ENCODE measurements at places on chromosomes 6 and 20.
A peak's percentile ranks its signal among the peaks of the same experiment; 100 is the strongest.

DNA sequence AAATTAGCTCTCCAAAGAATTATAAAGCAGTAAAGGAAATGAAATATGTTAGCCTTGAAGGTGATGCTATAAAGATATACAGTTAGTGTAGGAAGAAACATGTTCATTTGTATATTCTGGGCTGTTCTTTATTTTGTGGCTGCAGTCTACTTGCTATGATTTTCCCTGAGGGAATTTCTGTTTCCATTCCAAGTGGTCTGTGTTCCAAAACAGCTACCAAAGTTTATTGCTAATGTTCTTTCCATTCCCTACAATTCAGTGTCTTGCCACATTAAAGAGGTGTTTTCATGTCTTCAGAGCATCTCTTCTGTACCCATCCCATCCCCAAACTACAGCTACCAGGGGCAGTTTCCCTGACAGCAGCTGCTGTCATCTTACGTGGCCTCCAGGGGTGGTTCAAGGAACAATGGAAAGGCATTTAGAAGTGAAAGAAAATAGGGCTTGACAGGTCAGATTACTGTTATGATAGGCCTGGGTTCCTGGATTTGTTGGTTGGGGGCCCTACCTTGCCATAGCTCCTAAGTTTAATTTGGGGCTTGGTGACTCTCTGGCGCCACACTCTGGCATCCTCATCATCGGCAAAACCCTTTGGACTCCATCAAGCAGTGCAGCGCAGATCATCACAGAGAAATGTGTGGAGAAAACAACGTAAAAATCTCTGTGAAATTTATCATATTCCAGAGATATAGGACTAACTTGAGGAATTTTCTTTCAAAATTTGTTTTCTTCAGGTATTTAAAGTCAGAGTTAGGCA lies 33.8 kb upstream of the AIG1 start:
- DNase-seq = peak; percentile 34

DNA sequence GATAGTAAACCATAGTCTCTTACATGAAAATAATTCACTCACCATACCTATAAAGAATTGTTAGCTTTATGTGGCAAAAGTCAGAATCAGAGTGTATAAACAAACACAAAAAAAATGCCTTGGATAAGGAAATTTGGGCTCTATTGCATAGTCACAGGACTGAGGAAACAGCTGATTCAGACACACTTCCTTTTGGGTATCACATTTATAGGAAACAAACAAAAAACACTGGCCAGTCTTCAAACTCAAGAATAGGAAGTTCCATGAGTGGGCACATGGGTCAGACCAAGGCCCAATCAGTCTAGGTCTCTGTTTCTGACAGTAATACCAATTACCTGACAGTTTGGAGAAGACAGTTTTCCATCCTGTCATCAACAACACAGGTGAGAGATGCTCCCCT lies 8.0 kb downstream of the SLC18B1 start:
- DNase-seq = no peak

DNA sequence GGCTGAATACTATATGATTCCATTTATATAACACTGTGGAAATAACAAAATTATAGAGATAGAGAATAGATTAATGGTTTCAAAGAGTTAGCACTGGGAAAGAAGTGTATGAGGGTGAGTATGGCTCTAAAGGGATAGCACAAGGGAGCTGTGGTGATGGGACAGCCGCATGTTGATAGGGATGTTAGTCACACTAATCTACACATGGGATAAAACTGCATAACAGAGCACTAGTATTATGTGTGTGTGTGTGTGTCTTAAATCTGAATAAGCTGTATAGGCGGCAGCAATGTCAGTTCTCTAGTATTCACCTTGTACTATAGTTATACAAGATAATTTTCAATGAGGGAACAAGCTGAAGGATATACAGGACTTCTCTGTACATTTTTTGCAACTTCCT lies 5.8 kb downstream of the CGA start:
- no peak for DNase-seq

- no peak for DNase-seq
These were observed 4.6 kb upstream of the REV3L start for GRCh38 chr6:111487661-111488060.

DNA sequence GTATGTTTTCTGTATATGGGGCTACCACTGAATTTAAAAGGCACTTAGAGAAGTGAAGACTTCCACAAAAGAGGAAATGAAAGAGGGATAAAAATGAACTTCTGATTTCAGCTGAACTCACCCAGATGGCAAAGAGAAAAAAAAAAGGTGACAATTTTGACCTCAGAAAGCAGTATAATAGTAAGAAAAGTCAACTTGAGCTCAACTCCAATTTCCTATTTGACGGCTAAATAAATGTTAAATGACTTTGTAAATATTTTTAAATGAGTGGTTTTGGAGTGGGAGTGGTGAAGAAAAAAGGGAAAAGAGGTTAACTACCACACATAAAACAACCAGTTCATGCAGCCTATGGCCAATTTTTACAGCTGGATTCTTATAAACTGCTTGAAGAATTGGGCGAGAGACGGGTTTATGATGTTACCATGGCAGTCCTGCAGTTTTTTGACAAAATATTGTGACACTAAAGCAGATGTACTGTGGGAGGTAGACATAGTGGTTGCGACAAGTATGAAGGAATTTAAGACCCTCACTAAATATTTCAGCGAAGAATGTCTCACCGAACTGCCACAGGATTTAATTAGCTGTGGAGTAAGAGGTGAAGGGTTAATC lies 49.8 kb upstream of the ADTRP start:
- no peak for DNase-seq

DNA sequence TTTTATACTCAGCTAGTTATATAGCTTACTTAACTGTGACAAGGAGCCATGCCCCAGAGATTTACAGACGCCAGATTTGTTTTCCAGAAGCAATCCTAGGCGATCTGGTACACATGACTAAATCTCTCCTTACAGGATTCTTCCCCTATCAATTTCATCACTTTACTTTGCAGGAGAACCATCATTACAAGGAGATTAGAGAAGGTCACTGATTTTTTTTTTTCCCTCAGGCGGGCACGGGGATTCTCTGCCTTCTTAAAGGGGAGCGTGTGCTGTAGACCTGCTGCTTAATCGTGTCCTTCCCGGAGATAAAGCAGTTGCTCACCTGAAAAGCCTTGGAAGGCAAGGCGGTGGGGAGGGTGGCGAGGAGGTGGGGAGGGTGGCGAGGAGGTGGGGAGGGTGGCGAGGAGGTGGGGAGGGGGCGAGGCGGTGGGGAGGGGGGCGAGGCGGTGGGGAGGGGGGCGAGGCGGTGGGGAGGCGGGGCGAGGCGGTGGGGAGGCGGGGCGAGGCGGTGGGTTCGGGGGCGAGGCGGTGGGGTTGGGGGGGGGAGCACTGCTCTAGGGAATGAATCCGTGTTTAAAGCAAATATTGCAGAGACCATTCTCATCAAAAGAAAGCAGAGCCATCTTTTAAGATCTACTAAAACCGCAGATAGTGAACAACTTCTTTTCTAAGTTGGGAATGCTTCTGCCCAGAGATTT lies 14.3 kb upstream of the MRAP2 start:
- DNase-seq = no peak

DNA sequence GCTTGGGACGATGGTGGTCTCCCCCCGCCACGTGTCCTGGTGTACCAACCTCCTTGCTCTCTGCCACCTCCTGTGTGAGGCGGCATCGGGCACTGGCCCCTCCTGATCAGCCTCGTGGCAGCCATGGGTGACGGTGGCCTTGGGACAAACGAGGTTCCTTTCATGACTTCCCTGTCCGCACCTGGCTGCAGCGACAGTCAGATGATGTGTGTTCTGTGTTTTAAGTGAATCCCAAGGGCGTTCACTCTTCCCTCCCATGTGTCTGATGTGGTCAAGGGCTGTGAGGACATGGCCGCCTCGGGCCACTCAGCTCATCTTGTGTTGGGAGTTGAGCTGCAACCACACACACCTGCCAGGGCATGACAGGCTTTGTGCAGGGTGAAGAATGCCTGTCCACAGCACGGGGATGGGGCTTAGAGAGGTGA lies 30.4 kb upstream of the PCMTD2 start:
- DNase-seq = no peak

DNA sequence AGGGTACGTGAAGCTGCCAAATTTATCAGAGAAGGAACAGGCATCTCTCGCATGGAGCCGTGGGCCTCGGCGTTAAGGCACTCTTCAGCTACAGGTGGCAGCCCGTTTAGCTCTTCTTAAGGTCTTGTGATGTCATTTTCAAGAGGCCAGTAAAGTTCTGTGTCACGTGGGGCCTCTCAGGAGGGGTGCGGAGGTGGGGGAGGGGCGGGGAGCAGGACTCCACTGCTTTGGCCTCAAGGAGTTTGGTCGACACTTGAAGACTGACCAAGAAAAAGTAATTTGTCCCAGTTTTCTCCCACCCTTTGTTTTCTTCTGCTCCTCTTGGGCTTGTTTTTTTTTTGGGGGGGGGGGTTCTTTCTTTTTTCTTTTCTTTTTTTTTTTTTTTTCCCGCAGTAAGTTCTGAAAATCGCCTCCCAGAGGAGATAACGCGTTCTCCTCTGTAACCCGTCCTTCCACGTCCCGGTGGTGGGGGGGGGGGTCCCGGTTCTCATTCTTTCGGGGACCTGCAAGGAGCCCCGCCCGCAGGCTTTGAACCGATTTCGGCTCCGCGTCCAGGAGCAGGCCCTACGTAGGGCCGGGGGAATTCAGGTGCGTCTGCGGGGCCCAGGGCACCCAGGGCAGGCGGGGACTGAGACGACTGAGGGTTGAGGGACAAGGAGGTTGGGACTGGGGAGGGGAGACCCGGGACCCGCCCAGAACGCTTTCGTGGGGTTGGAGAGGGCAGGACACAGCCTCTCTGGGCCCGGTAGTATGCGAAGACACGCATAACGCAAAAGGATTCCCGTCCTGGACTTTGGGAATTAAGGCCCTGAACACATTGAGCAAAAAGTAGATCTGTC lies 26.0 kb downstream of the GPX6 start:
- DNase-seq = peak; percentile 4

DNA sequence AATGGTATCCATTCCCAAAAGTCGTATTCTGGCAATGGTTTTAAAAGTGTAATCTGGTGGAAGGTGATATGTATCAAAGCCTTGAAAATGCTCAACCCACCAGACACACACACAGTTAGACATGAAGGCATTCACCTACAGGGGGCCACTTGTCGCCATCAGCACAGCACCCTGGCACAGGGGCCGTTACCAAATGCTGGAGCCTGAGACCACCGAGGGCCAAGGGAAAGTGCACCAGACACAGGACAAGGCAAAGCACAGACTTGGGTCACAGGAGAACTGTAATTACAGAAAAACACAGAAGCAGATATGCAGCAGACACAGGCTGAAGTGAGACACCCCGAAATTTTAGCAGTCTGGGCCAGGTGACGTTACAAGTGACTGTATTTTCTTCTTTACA lies 9.3 kb downstream of the TAF4 start:
- no peak for DNase-seq

- no peak for DNase-seq
These were observed 15.5 kb upstream of the CLDN20 start for GRCh38 chr6:155248008-155249001.

- no peak for DNase-seq
These were observed 129.9 kb downstream of the JARID2 start for GRCh38 chr6:15375638-15376290.

- DNase-seq = no peak
These were observed 138.3 kb upstream of the HMGN3 start for GRCh38 chr6:79372757-79373156.

- no peak for DNase-seq
These were observed 117.5 kb downstream of the SAMD5 start for GRCh38 chr6:147625946-147626345.

- no peak for DNase-seq
These were observed 62.9 kb downstream of the SCAND1 start for GRCh38 chr20:35891375-35891774.

DNA sequence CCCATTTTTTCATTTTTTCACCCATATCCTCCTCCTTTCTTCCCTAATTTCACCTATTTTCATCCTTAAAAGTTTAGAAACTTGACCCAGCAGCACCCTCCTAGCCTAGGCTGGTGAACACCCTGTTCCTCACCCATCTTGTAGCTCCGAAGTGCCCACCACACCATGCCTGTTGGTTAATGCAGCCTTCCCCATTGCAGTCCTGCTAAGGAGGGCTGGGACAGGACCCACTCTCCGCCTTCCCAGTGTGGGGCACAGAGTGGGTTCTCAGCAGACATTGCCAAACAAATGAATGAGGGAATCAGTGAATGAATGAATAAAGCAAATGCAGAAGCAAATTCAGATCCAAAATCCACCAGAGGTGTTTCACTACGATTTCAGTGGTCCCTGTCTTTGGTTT lies 45.7 kb downstream of the CTCFL start:
- no peak for DNase-seq

DNA sequence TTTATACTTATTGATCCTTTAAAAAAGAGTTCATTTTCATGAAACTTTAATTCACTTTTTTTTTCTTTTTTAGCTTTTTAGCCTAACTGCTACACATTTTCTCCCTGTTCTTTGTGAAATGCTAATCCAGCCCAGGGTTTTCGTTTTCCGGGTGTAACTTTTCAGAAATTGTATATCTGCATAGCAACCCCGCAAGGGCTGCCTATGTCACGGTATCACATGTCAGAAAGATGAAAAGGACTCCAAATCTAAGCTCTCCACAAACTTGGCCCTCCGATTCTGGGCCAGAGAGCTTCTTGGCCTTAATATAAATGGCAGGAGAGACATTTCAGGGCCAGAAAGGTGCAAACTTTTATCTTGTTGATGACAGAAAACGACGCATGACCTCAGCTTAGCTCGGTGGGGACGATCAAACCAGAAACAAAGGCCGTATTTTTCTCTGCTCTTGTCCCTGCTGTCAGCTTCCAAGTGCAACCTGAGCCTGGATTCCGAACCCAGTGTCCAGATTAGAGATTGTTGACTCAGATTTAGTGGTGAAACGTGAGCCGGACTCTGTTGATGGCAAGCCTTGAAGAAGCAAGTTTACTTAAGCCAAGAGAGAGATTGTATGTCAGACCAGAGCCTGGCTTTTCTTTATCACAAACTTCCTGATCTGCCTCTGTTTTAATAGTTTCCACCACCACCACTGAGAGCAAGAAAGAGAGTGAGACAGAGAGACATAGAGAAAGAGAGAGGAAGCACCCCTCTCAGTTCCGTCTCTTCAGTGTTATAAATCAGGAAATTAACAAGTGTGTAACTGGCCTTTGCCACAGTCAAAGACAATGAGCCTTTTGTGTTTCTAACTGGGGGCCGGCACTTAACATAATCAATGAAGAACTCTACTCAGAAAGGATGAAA lies 157.8 kb downstream of the SCML4 start:
- DNase-seq = no peak

DNA sequence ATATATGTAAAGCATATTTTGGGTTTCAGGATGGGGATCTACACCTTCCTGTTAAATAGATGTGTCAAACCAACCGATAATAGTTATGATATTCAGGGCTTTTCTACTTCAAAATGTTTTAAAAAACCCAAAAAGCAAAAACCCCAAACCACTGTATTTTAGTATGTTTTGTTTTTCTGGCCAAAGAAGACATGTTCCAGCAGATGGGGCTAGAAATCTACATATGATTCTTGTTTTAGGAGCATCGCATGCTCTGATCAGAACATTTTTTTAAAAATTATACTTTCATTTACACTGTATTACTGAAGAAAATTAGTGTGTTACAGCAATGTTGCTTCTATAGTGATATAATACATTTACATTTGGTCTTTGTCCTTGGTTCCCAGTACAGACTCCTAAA lies 11.0 kb downstream of the RMND1 start:
- DNase-seq = no peak

GRCh38 chr20:21702553-21703470 lies 2.7 kb upstream of the PAX1 start:
- no peak for DNase-seq

GRCh38 chr20:59247731-59248684 lies 52.4 kb upstream of the EDN3 start:
- no peak for DNase-seq

Data from stimulated activated CD8-positive, alpha-beta memory T cell treated with anti-CD3 and anti-CD28 coated beads, Interleukin-2, amount 100 ng/mL, for 1 hour (primary cell).